Activated CD4-positive, alpha-beta T cell treated with anti-CD3 and anti-CD28 coated beads, Interleukin-2, amount 50 U/mL, for 1 hour (primary cell): ENCODE measurements at places on chromosomes 1 and 21.
A peak's percentile ranks its signal among the peaks of the same experiment; 100 is the strongest.

DNA sequence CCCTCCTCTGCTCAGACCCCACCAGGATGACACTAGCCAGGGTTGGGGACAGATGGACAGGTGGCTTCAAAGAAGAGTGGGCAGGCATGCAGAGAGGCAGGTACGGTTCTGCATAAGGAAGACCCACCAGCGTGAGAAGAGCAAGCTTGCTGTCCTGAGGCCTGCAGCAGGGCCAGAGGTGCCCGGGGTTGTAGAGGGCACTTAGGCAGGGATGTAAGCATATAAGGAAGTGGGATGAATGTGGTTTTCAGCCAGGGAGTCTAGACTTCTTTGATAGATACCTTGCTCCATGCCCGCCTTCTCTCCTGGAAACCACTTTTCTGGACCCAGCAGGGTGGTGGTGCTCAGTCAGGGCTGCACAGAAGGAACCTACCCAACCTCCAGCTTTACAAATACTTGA is 1.4 kb downstream of the TTC39A start:
- no peak for DNase-seq

- no peak for DNase-seq
These were observed 38.1 kb downstream of the MRAP start for GRCh38 chr21:32336711-32337110.

GRCh38 chr1:153598309-153599172 is 14.4 kb downstream of the S100A16 start:
- no peak for DNase-seq

- no peak for DNase-seq
These were observed 119.8 kb upstream of the IRF2BP2 start for GRCh38 chr1:234729561-234730474.

DNA sequence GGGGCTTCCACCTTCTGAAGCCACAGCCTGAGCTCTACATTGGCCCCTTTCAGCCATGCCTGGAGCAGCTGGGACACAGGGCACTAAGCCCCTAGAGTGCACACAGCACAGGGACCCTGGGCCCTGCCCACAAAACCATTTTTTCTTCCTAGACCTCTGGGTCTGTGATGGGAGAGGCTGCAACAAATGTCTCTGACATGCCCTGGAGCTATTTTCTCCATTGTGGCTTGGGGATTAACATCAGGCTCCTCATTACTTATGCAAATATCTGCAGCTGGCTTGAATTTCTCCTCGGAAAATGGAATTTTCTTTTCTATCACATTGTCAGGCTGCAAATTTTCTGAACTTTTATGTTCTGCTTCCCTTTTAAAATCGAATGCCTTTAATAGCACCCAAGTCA is 795.7 kb downstream of the LTN1 start:
- DNase-seq = no peak

DNA sequence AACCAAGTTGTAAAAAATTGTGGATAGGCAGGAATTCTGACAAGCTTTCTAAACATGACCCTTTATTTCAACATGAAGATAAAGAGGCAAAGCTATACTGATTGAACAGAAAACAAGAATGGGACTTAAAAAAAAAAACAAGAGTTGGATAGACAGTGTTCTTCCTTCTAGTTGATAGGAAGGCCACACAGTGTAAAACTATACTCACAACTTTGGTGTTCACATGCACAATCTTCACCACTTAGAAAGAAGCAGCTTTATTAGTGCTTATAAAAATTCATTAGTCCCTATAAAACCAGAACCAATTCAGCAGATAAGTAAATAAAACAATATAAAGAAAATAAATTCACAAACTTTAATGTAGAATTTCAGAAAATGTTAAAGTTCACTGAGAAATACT is 101.8 kb downstream of the AKT3 start:
- DNase-seq = no peak

- peak; percentile 10 for DNase-seq
These were observed at the start of gene NID1 for GRCh38 chr1:236064674-236065508. NID1 (minus strand) TSS chr1:236065090; CDS start chr1:236065079, 11 bp downstream.

- DNase-seq = no peak
These were observed 29.1 kb downstream of the ARID1A start for GRCh38 chr1:26724926-26725325.

- no peak for DNase-seq
These were observed 25.7 kb downstream of the WARS2 start for GRCh38 chr1:119114786-119115185.

GRCh38 chr21:21085206-21085605 is 87.0 kb downstream of the NCAM2 start:
- no peak for DNase-seq

- no peak for DNase-seq
These were observed 122.3 kb downstream of the SYF2 start for GRCh38 chr1:25110036-25110435.

- no peak for DNase-seq
These were observed 105.2 kb downstream of the ACBD6 start for GRCh38 chr1:180397175-180397574.

DNA sequence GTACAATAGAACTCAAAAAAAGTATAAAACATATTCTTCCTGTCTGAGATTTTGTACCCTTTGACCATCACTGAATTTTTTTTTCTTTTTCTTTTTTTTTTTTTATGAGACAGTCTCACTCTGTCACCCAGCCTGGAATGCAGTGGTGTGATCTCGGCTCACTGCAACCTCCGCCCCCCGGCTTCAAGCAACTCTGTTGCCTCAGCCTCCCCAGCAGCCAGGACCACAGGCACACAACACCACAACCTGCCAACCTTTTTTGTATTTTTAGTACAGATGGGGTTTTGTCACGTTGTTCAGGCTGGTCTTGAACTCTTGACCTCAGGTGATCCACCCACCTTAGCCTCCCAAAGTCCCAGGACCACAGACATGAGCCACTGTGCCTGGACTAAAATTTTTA is 10.4 kb downstream of the SDCCAG8 start:
- no peak for DNase-seq

- no peak for DNase-seq
These were observed 63.0 kb downstream of the KCNN3 start for GRCh38 chr1:154807048-154807591.

DNA sequence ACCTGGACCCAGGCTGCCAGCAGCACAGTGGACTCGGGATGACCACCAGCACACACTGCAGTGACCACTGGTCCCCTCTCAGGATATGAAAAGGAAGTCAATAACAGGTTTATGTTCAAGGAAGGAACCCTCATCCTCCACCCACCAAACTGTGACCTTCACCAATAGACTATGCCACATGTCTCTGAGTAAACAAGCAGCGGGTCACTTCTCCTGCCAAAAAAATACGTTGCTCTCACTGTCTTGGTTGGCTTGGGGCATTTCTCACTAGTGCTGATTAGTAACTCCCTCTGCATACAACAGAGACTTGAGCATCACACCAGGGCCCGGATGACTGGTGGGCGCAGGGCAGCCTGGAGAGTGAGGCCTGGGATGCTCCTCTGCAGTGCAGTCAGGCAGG is 25.9 kb downstream of the PARP1 start:
- no peak for DNase-seq

- no peak for DNase-seq
These were observed 1.6 kb upstream of the MARK1 start for GRCh38 chr1:220526294-220526693.

- DNase-seq = no peak
These were observed 15.4 kb upstream of the XPR1 start for GRCh38 chr1:180616439-180616838.

- DNase-seq = no peak
These were observed 9.5 kb upstream of the RPTN start for GRCh38 chr1:152168535-152168868.

GRCh38 chr1:167344615-167345385 is 124.1 kb downstream of the POU2F1 start:
- DNase-seq = no peak

DNA sequence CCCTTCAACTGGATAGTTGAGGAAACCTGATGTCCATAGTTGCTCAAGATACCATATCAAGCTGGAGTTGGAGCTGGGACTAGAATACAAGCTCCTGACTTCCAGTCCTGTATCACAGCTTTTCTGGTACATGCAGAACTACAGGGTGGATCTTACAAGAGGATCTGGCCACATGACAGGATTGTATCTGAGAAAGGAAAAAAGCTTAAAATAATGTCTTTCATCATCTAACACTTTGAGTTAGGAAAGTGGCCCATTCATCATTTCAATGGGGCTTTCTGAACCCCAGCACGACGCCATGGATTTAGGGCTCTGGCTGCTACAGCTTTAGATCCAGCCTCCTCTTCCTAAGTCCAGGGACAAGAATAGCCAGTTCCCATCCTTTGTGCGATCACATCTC is 46.9 kb downstream of the RASSF5 start:
- no peak for DNase-seq

- no peak for DNase-seq
These were observed 150.8 kb upstream of the ETV3 start for GRCh38 chr1:157288996-157289395.

GRCh38 chr1:40300651-40301050 is 16.4 kb downstream of the COL9A2 start:
- DNase-seq = no peak

- no peak for DNase-seq
These were observed 18.3 kb upstream of the CNTN2 start for GRCh38 chr1:205024679-205025078.
